ENCODE measurements at places on chromosomes 2 and 18.

DNA sequence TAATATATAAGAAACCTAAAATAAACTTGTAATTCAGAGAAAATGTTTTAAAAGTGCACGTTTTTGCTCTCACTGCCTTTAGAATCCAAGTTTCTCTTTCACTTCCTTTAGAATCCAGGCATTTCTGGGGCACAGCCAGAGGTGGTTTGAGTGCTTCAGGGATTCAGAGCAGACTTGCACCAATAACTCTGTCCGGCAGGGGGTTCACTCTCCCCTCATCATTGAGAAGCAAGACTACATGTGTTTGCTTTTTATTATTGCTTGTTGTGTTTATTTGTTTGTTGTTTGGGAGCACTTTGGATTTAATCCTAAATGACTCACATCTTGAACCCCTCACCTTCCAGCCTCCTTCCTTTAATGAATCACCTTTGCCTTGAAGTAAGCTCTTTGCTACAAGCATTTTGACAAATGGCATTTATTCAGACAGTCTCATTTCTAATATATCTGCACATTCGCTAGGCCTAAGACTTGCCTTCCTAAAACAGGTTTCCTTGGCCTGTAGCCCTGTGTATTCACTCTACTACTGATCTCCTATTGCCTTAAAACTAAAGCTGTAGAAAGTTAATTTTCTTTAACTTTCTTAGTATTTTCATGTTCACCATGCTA, 233.5 kb upstream of the ATP5MC3 start:
- DNase-seq, result no peak

- no peak for DNase-seq
These were observed 146.3 kb upstream of the CTAGE1 start for GRCh38 chr18:22564036-22564435.

DNA sequence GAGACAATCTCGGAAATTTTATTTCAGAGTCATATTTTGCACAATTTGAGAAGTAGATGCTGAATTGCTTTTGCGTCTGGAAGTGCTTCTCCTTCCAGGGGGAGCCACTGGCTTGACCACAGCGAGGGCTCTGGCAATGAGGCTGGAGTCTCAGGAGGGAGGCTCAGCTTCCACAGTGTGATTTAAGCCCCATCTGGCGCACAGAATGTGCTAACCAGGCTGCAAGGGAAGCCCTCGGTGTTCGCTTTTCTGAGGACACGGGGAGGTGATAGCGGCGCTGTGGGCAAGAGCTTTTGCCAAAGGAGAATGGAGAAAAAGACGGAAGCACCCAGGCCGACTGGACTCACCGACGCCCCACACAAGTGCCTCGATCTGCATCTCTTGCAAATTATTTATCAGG, 52.4 kb downstream of the ADI1 start:
- DNase-seq, result no peak

DNA sequence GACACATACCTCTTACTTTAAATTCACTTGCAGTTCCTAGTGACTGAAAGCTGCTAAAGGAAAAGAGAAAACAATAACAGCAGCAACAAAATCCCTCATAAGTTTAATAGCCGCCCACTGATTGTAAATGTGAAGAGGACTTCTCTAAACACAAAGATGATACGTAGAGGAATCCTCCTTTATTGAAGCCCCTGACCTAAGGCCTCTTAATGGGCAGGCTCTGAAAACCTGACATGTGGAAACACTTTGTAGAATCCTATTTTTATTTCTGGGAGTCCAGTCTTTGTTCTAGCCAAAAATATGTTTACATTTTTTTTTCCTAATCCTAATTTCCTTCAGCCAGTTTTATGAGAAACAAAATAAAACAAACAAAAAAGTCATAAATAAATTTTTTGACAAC, 1277.7 kb upstream of the CELF4 start:
- DNase-seq, result no peak

- no peak for DNase-seq
These were observed 42.9 kb downstream of the EIPR1 start for GRCh38 chr2:3334392-3335345.

GRCh38 chr18:43789234-43790000, 512.1 kb upstream of the SYT4 start:
- no peak for DNase-seq

DNA sequence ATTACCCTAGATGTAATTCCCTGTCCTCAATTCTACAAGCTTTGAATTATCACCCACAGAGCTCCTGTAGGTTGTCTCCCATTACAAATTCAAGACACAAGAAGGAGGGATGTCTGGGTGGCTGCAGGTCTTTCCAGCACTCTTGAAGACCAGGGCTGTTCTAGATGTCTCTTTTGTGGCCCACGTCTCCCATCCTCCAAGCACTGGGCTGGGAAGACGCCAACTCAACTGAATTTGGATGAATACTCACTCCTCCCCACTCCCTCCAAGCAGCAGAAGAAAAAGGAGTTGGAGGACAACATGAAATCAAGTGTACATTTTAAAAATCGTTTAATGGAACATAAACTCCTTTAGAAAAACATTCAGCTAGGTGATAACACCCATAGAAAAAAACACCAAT, 31.2 kb downstream of the SMAD7 start:
- DNase-seq, result no peak

- DNase-seq, result no peak
These were observed 50.5 kb downstream of the PAX3 start for GRCh38 chr2:222248256-222248655.

GRCh38 chr2:69477627-69478026, 40.4 kb upstream of the NFU1 start:
- DNase-seq, result no peak

DNA sequence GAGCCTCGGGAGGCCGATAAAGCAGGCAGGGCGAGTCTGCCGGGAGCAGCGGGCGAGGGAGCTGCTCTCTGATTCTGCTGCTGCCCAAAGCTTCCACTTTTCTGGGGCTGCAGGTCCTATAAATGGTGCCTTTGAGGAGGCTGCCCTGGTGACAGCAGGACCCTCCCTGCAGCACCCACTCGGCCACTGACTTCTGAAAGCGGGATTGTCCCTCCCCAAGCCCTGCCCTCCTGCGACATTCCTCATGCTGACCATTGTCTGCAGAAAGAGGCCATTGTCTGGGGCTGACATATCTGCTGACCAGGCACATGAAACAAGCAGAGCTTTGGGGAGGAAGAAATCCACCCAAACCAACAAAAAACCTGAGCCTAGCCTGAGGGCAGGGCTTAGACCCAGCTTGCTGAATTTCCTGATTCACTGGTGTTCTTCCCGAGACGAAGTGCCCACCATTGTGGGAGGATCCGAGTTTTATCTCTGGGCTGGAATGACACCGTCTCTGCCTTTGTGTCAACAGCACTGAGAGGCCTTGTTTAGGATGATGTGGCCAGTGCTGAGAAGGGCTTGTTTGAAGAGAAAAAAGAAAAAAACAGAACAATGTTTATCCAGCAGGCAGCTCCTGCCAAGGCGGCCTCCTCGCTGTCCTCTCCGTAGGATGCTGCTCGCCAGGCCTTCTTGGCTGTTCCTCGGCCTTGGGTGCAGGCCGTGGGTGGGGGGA, 129.7 kb downstream of the MYCN start:
- no peak for DNase-seq
